Inflammatory macrophage treated with lipopolysaccharide for 1 hour (primary cell): ENCODE measurements at places on chromosomes 6 and 20.

DNA sequence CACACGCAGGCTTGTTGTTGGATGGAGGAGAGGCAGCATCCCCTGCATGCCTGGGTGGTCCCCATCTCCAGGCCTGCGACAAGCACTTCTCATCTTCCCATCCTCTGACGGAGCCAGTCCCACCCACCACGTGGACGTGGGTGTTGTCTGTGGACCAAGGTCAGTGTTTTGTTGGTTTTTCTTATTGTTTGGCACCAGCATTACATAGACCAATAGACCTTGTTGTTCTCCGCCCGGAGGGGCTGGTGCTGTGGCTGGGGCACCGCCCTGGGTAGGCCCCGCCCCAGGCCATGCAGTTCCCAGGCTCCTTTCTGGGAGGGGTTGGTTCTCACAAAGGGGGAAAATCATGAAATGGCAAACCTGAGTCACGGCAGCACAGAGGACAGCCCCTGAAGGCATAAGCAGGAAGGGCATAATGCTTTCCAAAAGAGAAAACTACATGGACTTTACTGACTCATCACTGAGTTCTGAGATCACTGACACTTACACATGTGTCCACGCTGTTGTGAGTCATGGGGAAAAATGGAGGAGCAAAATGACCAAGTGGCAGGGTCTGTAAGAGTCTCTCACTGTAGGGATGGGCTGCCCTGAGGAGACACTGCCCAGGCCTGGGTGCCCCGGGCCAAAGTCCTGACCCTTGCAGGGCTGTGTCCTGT, 90.8 kb downstream of the THBS2 start:
- peak; percentile 13 for DNase-seq

GRCh38 chr20:47876311-47877088, 91.2 kb upstream of the SULF2 start:
- no peak for DNase-seq

- DNase-seq = peak; percentile 59
Measured at GRCh38 chr20:34112600-34113101, 608 bp upstream of the EIF2S2 start.

- DNase-seq = peak; percentile 36
Measured at GRCh38 chr6:37314487-37315156, 39.2 kb upstream of the RNF8 start.

- no peak for DNase-seq
Measured at GRCh38 chr6:143112837-143113236, 52.1 kb downstream of the AIG1 start.

- no peak for DNase-seq
Measured at GRCh38 chr6:77074037-77074713, 389.1 kb downstream of the HTR1B start.

DNA sequence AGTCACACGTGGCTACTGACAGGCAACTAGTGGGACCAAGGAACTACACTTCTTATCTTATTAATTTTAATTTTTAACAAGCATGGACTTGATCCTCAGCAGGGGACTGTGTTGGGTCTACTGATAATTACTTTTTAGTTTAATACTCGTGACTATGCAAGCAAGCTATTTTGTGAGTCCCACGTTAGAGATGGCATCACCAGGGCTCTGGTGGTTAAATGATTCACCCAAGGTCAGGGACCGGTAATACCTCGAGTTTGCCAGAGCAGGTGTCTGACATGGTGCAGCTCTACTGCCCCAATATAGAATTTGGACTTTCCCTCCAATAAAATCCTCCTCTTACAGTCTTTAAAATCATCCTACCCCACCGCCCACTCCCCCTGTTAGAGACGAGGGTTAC, 98.6 kb upstream of the RIN2 start:
- DNase-seq = no peak

GRCh38 chr20:16228722-16229121, 344.5 kb downstream of the KIF16B start:
- DNase-seq = no peak

GRCh38 chr20:44370639-44371218, 15.2 kb downstream of the HNF4A start:
- DNase-seq = no peak

GRCh38 chr6:26611599-26611998, 14.8 kb downstream of the ABT1 start:
- no peak for DNase-seq

GRCh38 chr6:149560736-149561135, 5.4 kb upstream of the GINM1 start:
- DNase-seq = no peak

- DNase-seq = no peak
Measured at GRCh38 chr6:28657381-28657768, 131.7 kb downstream of the GPX5 start.

DNA sequence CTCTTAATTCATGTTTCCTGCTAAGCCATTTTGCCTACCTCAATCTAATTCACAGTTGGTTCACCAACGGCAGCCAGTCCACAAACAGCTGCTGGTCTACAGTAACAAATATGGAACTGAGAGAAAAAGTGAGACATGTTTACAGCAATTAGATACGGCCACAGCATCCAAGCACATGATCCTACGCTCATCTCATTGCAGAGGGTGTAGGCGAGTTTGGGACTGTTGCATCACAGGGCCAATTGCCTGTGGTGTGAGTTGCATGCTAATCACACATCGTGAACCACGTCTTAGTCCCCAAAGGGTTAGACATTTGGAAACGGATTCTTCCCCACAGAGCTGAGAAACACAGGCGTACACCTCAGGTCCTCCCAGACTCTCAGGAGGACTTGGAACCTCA, 166.9 kb downstream of the EYA2 start:
- peak; percentile 89 for DNase-seq

- no peak for DNase-seq
Measured at GRCh38 chr6:168193816-168194721, 115.1 kb upstream of the FRMD1 start.

DNA sequence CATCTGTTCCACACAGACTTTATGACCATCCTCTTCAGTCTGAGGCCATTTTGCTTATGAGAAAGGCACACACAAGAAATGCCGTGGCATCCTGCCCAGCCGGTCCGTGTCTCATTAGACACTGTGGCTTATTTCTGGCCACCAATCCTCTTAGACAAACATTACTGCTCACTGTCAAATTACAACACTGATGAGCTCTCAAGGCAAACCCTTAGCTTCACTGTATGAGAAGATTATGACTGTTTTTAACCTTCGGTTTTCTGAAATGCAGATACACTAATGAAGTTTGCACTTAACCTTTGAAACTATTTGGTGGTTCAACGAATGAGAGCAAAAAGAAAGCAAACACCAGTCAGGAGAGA, 50.5 kb upstream of the DST start:
- no peak for DNase-seq

GRCh38 chr6:46734867-46735719, at the start of gene PLA2G7:
Gene PLA2G7 (minus strand): TSS chr6:46735375. CDS start chr6:46722891, 12,484 bp downstream.
- peak; percentile 54 for DNase-seq

GRCh38 chr20:1567392-1568162, 10.1 kb upstream of the SIRPD start:
- peak; percentile 35 for DNase-seq

DNA sequence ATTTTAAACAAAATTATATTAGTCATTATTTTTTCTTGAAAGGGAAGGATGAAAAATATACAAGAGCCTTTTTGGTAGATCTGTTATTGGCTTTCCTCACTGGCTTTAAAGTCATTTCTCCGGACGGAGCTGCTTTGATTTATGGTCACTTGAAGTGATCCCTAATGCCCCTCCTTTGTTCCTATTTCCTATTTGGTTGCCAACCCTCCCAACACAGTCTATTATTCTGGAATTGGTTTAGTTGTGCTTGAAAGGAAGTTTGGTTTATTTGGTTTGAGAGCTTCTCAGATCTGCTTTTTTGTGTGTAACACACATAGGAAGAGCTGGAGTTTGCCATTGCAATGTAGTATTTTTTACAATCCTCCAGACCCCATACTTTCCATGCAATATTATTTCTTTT, 347.9 kb downstream of the RFPL4B start:
- no peak for DNase-seq
